ENCODE measurements at places on chromosomes 7 and 10. TPM values are rescaled to one million over a fixed set of nuclear protein-coding genes. Genes with fewer than 3 reads are reported as not detected.

DNA sequence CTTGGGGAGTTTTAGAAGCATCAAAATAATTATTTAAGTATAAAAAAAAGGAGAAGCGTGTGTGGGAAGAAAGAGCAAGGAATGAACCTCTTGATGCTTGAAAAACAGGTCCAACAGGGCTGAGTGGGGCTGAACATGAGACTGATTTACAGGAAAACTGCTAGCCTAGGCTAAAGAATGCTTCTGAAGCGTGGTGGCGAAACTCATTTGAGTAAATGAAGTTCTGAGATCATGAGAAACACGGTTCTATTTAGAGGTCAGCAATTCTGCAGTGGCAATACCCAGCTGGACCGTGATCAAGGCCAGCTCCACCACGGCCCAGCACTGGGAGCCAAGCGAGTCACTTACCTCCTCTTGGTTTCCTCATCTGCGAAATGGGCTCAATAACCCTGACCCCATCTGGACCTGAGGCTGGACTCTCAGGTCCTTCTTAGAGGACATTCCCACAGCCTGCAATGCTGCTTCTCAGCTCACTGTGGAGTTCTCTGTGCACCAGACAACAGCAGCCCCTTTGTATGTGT, 140.1 kb upstream of the ADAM12 start:
- no peaks in the 10 kb centered on the region for H3K4me1 ChIP-seq
- no peak overlapping the region for H3K27ac ChIP-seq
- peaks cover 25% of the 10 kb centered on the region for H3K27me3 ChIP-seq
- no peak for DNase-seq
- H3K36me3 ChIP-seq = peaks cover 6% of the 10 kb centered on the region

DNA sequence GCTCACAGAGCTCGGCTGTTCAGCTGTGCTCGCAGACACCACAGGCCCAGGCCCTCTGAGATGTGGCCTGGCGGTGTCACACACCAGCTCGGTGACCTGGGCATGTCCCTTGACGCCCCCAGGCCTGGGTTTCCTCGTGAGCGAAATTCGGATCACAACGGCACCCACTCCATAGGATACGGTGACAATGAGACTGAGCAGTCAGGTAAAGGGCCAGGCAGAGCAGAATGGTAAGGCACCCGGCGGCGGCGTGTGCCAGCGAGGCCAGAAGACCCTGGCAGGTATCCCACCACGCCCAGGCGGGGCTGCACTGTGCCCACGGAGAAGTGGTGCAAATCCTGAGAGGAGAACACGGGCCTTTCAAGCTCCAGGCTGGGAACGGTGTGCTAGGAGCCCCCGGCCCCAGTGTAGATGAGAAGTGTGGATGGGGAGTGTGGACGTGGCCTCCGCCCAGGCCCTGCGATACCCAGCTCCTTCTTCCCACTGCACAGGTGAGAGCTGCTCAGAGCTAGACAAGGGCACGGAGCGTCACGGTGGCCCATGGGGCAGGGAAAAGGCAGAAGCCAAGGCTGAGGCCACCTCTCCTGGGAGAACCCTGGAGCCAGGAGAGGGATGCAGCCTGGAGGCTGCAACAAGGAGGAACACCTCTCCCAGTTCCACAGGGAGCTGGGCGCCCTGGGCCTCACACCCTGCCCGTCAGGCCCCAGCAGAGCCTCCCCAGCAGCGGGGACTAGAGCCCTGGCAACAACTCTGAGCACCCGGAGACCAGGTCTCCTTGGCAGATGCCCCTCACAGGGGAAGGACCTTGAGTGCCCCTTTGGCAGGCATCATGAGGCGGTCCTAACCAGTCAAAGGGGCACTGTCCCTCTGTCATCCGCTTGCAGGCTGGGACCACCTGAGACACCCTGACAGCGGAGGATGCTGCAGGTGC, 219.1 kb downstream of the MAD1L1 start:
- H3K4me3 ChIP-seq = no peak overlapping the region
- H3K27ac ChIP-seq = no peak overlapping the region
- DNase-seq = no peak

- no peak for DNase-seq
- H3K27me3 ChIP-seq = no peaks in the 10 kb centered on the region
- peaks cover 12% of the 10 kb centered on the region for H3K4me1 ChIP-seq
- no peak overlapping the region for H3K27ac ChIP-seq
These were observed 176.0 kb downstream of the SKAP2 start for GRCh38 chr7:26688388-26688787.

GRCh38 chr10:10872764-10873163, 144.9 kb upstream of the CELF2 start:
- H3K36me3 ChIP-seq = no peaks in the 10 kb centered on the region
- no peaks in the 10 kb centered on the region for H3K27me3 ChIP-seq
- no peak for DNase-seq
- H3K27ac ChIP-seq = no peak overlapping the region
- no peak overlapping the region for H3K4me3 ChIP-seq

DNA sequence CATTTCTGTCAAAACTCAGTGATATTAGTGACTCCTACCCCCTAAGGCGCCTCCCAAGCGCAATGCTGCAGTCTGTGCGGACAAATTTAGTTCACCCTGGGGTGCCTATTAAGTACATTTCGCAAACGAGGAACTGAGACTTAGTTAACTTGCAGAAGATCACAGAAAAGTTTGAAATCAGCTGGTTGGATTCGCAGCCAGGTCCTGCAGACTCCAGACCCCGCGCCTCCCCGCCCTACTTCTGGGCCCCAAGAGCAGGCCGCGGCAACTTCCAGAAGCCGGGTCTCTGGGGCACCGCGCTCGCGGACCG, 588 bp downstream of the CYREN start:
- peak overlapping the region; percentile 79 for H3K4me3 ChIP-seq
- DNase-seq = no peak
- H3K27ac ChIP-seq = peak overlapping the region; percentile 88
- H3K4me1 ChIP-seq = peaks cover 32% of the 10 kb centered on the region

DNA sequence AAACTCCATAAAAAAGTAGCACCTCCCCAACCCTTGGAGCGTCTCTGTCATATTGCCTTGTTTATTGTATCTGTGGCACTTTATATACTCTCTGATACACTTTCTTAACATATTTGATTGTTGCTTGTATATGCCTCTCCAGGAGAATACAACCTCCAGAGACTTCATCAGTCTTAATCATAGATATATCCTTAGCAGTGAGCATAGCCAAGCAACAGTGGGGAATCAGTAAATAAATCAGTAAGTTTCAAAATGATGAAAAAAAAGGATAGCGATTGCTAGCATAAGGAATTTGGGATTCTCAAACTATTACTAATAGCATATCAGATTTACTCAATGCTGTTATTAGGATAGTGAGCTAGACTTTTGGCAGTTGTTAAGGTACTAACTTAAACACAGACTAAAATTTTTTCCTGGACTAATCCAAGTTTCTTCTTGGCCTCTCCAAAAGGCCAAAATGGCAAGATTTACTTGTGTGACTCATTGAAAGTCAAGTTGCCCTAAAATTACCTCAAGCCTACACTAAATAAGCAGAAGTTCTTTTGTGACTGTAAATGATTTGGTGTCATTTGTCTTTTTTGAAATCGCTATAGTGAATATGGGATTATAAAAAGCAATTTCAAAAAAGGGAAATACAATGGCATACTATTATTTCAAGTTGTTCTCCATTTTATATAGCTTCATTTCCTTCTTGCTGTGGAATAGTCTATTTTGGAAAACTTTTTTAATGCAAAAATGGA, 177.9 kb downstream of the CHN2 start:
- no peak for DNase-seq
- peaks cover 29% of the 10 kb centered on the region for H3K4me1 ChIP-seq
- H3K4me3 ChIP-seq = no peak overlapping the region

GRCh38 chr7:66205741-66206090, 582 bp downstream of the TPST1 start:
- peak overlapping the region; percentile 77 for H3K4me3 ChIP-seq
- H3K4me1 ChIP-seq = peaks cover 22% of the 10 kb centered on the region
- peak overlapping the region; percentile 59 for H3K27ac ChIP-seq
- H3K36me3 ChIP-seq = no peaks in the 10 kb centered on the region
- H3K27me3 ChIP-seq = peaks cover 8% of the 10 kb centered on the region

DPCD gene
- total RNA-seq = 24.2 TPM

SLC39A12 gene
- not detected for total RNA-seq

DNA sequence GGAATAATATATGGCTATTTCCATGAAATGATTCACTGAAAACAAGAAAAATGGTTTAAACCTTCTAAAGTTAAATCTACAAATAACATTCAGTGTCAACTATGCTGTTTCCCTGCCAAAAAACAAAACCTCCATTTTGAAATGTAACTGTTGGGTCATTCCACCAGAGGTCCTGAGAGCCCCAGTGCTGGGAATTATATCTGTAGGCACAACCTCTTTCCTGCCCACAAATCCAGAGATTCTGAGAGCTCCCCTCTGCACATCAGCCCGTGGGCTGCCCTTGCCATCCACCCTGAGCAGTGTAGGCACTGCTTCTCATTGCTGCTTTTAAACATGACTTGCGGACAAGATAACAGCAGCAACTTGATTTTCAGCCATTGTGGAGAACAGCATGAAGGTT, 198.6 kb downstream of the TMEM178B start:
- H3K36me3 ChIP-seq = no peaks in the 10 kb centered on the region
- no peak for DNase-seq
- H3K27ac ChIP-seq = no peak overlapping the region
- no peak overlapping the region for H3K4me3 ChIP-seq
- H3K4me1 ChIP-seq = no peaks in the 10 kb centered on the region
- no peaks in the 10 kb centered on the region for H3K27me3 ChIP-seq

DNA sequence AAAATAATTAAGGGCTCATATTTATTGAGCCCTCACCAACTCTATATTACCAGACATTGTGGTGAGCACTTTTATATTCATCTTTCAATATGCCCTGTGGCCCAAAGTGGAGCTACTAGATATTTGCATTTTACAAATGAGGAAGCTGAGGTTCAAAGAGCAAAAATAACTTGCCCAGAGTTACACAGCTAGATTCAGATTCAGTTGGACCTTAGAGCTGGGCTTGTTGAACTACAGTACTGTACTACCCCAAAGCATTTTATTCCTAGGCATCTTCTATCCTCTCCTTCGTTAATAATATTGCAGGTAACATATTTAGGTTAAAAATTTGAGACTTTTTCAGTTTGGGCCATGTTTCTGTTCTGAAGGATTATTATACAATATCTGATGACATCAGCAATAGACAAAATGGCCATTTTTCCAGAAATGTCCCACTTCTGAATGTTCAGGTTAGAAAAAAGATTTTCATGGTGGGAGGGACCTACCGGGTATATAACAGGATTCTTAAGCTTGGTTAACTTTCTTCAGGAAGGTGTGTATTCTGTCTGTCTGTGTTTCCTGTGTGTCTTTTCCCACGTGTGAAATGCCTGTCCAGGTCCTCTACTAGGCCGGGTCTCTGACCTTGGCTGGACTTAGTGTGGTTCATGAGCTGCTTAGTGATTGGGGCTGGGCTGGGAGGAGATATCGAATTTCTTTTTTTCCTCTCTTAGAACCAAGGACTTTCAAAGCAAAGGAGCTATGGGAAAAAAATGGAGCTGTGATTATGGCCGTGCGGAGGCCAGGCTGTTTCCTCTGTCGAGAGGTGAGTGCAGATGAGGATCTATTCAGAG, 13.6 kb downstream of the PRXL2A start:
- peaks cover 2% of the 10 kb centered on the region for H3K36me3 ChIP-seq
- no peak overlapping the region for H3K27ac ChIP-seq
- DNase-seq = no peak
- no peaks in the 10 kb centered on the region for H3K27me3 ChIP-seq
- no peaks in the 10 kb centered on the region for H3K4me1 ChIP-seq

- no peaks in the 10 kb centered on the region for H3K36me3 ChIP-seq
- H3K4me3 ChIP-seq = no peak overlapping the region
- H3K27ac ChIP-seq = no peak overlapping the region
These were observed 117.6 kb upstream of the NFE2L3 start for GRCh38 chr7:26034391-26034790.

FASTK gene
- 83.6 TPM for total RNA-seq

- no peak overlapping the region for H3K4me3 ChIP-seq
- DNase-seq = no peak
- peaks cover 40% of the 10 kb centered on the region for H3K27me3 ChIP-seq
- H3K36me3 ChIP-seq = no peaks in the 10 kb centered on the region
- H3K27ac ChIP-seq = no peak overlapping the region
These were observed 365.2 kb upstream of the ZMIZ1 start for GRCh38 chr10:78703593-78703992.

GRCh38 chr7:3307435-3307834, 6.4 kb downstream of the SDK1 start:
- no peak overlapping the region for H3K27ac ChIP-seq
- DNase-seq = no peak
- H3K36me3 ChIP-seq = no peaks in the 10 kb centered on the region
- H3K4me3 ChIP-seq = no peak overlapping the region
- H3K27me3 ChIP-seq = peaks cover 3% of the 10 kb centered on the region

GRCh38 chr10:14731875-14732512, 42.7 kb downstream of the FAM107B start:
- H3K4me3 ChIP-seq = no peak overlapping the region
- no peak for DNase-seq
- no peaks in the 10 kb centered on the region for H3K4me1 ChIP-seq
- H3K27ac ChIP-seq = no peak overlapping the region
- no peaks in the 10 kb centered on the region for H3K27me3 ChIP-seq

LRRC17 gene
- 0.21 TPM for total RNA-seq

TMEM209 gene
- 38.3 TPM for total RNA-seq

TRIM56 gene
- 29.6 TPM for total RNA-seq

DNA sequence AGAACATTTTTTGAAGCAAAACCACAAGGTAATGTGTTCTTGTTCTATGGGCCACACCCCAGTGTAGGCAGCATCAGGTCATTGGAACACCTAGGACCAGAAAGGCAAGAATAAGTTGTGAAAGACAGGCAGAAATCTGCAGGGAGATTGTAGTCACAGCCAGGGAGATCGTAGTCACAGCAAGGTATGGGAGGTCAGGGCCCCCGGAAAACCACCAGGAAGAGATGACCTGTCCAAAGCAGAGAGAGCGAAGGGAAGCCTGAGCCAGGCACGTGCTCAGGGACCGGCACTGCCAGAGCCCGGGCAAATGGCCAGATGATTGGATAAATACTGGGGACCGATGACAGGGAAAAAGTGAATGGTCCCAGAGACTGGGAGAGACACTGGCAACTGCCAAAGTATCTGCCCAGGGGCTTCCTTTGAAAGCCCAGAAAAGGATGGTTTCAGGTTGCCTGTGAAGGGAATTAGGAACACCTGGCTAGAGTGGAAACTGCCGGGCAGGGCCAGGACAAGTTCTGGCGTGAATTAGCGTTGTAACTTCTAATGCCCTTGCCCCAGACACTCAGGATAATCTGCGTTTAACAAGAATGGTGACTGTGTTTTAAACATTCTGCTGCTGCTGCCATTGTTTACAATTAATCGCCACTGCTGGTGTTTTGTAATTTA, 3.9 kb upstream of the NOBOX start:
- no peaks in the 10 kb centered on the region for H3K27me3 ChIP-seq
- H3K27ac ChIP-seq = peak overlapping the region; percentile 80
- no peaks in the 10 kb centered on the region for H3K36me3 ChIP-seq
- peaks cover 23% of the 10 kb centered on the region for H3K4me1 ChIP-seq
- H3K4me3 ChIP-seq = peak overlapping the region; percentile 49

Data from MCF 10A (cell line).